Head of caudate nucleus (tissue), 42 donors: ENCODE measurements at places on chromosomes 1 and 21.

DNA sequence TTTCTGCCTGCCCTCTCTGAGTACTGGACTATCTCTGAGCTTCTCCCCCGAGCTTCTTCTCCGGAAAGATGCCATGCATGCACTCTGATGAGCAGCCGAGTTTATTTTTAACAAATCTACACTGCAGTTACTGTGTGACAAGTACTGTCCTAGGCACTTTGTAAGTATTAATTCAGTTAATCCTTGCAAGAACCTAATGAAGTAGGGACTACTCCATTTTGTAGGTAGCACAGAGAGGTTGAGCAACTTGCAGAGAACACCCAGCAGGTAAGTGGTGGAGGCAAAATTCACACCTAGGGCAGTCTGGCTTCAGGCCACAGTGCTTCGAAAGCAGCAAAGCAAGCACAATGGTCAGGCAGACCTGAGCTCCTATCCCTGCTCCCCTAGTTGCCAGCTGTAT, 3.8 kb upstream of the TAL1 start:
- no peak for DNase-seq

- no peak for DNase-seq
Measured at GRCh38 chr1:202656951-202657646, 53.2 kb downstream of the SYT2 start.

- no peak for DNase-seq
Measured at GRCh38 chr1:58524353-58524945, 22.1 kb downstream of the OMA1 start.

DNA sequence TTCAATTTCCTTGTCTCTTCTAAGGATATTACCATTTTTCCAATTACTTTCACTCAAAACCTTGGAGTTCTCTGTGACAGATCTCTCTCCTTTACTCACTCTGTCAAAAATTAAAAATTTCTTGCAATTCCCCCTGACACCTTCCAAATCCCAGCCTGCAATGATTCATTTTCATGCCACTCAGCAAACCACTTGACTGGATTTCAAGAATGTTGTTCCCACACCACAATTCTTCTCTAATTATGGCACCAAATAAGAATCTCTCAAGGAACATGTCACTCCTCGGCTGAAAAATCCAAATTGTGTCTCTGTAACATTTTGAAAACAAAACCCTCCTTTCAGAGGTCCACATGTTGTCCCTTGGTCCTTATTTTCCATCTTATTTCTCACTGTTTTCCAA, 438.9 kb upstream of the ZP4 start:
- DNase-seq: no peak

- no peak for DNase-seq
Measured at GRCh38 chr1:22826604-22827580, 116.3 kb downstream of the EPHB2 start.

DNA sequence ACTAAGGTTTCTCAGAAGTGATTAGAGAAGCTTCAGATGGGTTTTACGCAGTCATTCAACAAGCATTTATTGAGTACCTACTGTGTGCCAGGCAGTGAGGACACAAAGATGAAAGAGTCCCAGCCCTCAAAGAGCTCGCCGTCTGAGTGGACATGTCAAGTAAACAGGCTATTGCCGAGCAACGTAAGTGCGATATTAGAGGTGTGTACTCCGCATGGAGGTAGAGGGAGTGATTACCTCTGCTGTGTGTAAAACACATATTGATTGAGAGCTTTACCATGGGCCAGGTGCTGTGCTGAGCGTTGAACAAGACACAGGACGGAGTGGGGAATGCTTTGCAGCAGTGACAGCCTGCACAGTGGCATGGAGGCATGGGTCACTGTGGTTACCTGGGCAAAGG, 49.5 kb upstream of the GPR37L1 start:
- DNase-seq: no peak

- no peak for DNase-seq
Measured at GRCh38 chr21:41368735-41369104, 6.9 kb downstream of the MX2 start.

- DNase-seq: no peak
Measured at GRCh38 chr1:109315288-109315687, 8.5 kb upstream of the MYBPHL start.

DNA sequence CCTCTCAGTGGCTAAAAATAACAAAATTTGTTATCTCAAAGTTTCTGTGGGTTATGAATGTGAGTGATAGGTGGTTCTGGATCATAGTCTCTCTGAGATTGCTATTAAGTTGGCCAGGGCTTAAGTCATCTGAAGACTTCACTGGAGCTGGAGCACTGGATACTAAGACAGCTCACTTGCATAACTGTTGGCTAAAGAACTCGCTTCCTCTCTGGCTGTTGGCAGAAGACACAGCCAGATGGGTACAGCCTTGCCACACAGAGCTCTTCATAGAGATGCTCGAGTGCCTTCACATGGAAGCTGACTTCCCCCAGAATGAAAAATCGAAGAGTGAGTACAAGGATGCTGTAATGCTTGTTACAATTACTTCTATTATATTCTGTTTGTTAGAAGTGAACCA, 333.8 kb downstream of the ZP4 start:
- DNase-seq: no peak

- peak; percentile 56 for DNase-seq
Measured at GRCh38 chr1:116574581-116575291, 3.9 kb upstream of the CD58 start.

- DNase-seq: no peak
Measured at GRCh38 chr1:168665975-168666374, 63.0 kb downstream of the DPT start.

- DNase-seq: no peak
Measured at GRCh38 chr1:37031429-37031828, 2.9 kb downstream of the GRIK3 start.

DNA sequence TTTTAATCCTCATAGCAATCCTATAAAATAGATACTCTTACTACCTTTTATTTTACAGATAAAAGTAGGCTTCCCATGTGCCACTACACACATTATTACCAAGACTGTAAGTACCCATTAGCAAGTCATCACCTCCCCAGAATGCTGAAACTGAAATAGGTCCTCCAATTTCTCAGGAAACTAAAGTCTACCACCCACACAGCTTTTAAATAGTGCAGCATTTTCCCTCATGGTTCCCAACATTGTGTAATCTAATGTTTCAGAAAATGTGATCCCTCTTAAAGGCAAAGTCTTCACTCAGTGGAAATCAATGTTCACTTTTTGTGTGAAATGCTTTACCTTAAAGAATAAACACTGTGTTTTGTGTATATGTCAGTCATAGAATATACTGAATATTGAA, 356.5 kb downstream of the GPATCH2 start:
- DNase-seq: no peak

- DNase-seq: no peak
Measured at GRCh38 chr1:119874186-119874585, 22.1 kb downstream of the ADAM30 start.

- DNase-seq: no peak
Measured at GRCh38 chr21:29195981-29196669, 65.7 kb downstream of the MAP3K7CL start.

GRCh38 chr1:15958793-15959192, 17.1 kb downstream of the ZBTB17 start:
- peak; percentile 23 for DNase-seq

DNA sequence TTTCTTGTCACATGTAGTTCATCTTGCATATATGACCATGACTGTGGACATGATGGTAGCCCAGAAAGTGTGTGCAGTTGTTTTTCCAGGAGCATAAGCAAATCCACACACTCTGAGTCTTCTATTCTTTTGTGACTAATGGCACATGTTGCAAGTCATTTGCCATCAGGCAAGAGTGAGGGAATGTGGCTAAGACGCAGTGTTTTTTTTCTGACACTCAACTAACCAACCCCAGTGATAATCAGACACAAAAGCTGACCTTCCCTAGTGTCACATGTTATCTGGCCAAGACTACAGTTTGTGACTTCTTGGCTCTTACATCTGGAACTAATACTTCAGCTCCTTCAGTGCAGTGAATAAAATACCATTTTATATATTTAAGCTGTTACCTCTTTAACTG, 108.8 kb downstream of the ITSN1 start:
- no peak for DNase-seq

- DNase-seq: no peak
Measured at GRCh38 chr1:212225871-212226302, 59.3 kb upstream of the PPP2R5A start.

DNA sequence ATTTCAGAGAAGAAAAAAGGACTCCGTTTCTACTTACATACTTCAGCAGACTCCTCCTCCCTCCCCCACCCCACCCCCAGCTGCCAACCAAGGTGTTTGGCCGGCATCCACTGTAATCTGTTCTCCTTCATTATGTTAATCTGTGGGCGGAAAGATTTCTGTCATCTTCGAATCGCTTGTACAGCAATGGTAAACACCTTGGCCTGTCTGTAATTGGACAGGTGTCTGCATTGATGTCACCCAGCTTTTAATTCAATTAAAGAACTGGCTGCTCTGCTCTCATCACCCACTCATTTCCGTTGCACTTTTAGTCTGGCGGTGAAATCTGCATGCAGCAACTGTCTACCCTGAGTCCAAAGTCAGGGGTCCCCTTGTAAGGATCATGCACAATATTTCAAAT, 368.6 kb downstream of the USH2A start:
- DNase-seq: no peak

- DNase-seq: peak; percentile 42
Measured at GRCh38 chr1:51518586-51519047, 449 bp downstream of the EPS15 start.

DNA sequence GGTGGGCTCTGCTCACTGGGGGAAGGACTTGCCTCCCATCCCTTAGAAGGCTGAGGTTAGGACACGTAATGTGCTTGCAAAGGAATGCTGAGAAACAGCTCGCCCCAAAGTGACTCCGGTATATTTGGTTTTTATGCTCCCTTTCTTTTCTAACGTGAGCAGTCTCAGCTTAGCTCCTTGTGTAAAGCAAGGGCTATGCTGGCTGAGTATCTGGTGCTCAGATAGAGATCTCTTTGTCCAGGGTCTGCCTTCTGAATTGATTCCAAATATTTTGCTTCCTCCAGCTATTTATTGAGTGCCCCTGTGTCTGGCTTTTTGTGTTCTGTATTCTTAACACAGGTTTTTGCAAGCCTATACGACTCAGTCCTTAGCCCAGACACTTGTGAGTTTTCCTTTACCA, 94.5 kb upstream of the ARTN start:
- no peak for DNase-seq

GRCh38 chr21:44078411-44078981, 28.7 kb upstream of the PWP2 start:
- no peak for DNase-seq

DNA sequence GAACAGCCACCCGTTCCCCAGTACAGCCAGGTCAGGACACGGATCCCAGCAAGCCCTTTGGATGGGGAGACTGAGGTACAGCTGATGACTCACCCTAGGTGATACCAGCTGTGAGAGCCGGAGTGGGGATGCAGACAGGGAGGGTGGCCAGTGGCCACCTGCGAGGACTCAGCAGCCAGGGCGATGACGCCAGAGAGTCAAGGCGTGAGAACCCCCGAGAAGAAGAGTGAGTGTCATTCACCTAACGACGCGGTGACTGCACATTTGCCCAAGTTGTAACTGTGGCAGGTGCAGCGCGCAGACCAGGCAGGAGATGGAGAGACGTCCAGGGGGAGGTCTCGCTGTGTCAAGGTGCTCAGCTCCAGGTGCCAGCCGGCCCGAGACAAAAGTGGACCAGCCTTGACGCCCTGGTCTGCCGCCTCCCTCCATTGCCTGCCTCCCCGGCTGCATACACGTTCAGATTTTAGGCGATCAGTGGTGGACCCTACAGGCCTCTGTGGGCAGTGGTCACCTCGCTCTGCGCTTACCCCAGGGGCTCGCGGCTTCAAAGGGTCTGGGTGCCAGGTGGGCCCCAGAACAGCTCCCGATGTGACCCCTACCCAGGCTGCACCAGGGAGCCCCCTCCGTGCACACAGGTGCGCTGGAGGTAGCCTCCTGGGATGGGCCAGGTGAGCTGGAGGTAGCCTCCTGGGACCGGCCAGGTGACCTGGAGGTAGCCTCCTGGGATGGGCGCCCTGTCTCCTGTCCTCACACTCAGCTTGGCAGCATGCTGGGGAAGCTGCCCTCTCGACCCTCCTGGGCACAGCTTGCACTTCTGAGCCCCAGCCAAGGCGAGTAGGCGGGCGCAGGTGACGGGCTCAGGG, 11.9 kb downstream of the LRRC3 start:
- DNase-seq: no peak

DNA sequence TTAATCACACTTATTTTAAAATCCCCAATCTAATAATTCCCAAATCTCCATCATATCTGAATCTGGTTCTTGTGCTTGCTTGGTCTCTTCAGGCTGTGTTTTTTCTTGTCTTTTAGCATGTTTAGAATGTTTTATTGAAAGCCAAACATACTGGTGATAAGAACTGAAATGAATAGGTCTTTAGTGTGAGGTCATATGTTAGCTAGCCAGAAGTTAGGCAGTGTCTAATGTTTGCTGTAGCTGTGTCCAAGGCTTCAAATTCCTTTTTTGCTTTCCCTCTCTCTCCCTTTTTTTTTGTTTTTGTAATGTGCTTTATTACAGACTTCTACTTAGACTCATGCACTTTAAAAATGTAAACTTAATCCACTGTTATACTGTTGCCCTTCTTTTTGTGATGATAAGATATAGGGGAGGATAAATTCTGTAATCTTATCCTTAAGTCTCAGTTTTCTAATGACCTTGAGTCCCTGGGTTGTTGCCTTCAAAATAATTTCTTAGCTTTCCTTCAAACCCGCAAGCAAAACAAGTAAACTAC, 725.1 kb downstream of the BRINP3 start:
- DNase-seq: no peak

GRCh38 chr1:78650114-78650660, 556 bp downstream of the IFI44 start:
- DNase-seq: no peak

- DNase-seq: no peak
Measured at GRCh38 chr1:205923651-205924459, 19.4 kb downstream of the SLC26A9 start.
